ENCODE measurements at places on chromosomes 1 and 21.

DNA sequence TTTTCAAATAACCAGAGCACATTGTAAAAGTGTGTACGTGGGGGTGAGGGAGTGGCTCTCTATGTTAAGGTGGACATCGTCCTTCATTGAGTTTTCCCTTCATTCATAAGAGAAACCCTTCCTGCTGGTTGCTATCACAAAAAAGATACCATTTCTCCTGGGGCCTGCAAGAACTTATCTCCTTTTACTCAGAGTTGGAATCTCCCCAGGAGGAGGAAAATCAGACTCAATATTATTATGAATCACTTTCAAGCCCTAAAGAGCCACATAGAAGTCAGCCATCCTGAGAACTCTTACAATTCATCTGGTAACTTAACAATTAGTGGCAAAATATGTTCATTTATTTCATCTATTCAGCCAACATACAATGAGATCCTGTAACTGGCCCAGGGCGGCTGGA is 27.1 kb upstream of the TGFBR3 start:
- no peak for DNase-seq

DNA sequence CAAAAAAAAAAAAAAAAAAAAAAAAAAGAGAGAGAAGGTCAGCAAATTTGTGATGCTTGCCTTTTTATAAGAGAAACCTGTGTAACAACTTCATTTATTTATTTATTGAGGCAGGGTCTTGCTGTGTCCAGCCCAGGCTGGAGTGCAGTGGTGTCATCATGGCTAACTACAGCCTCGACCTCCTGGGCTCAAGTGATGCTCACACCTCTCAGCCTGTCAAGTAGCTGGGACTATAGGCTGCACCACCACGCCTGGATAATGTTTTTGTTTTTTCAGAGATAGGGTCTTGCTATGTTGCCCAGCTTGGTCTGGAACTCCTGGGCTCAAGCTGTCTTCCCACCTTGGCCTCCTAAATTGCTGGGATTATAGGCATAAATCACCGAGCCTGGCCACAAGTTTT is 42.4 kb downstream of the DHCR24 start:
- DNase-seq = no peak

GRCh38 chr1:45394342-45394741 is 54.1 kb upstream of the MUTYH start:
- DNase-seq = no peak

DNA sequence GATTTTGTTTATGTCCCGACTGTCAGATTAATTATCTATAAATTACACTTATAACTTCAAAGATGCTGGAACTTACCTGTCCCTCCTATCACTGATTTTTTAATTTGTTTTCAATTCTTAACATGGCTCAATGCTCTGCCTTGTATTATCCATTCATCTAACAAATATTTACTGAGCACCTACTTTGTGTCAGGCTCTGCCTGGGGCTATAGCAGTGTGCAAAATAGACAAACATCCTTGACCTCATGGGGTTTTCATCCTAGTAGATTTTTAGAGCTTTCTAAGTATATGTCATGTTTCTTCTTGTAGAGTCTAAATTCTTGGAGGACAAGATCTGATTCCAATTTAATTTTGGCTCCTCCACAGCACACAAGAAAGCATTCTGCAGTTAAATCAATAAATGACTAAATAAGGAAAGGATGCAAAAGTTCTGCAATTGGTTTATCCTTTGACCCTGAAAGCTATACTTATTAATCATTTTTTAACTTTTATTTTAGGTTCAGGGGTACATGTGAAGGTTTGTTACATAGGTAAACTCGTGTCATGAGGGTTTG is 10.8 kb upstream of the SMYD2 start:
- no peak for DNase-seq

DNA sequence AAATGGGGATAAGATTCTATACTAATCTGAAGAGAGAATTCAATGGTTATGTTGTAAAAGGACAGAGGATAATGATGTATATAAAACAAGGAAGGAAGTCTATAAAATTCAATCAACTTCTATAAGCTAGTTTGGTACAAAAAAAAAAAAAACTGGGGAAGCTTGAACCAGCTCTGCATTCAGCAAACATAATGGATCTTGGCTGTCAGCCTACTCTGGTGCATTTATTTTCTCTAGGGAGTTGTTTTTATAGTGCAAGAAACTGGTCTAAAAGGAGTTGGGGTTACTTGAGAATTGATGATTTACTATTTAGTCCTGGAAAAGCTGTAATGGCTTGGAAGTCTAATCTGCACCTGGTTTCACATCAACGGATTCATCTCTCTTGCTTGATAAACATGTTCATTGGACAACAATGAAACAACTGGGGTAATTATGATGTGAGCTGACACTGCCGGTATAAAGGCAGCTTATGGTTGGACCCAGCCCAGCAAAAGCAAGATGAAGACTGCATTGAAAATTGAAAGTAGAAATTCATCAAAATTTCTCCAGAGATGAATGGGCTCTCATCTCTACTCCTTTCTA is 199.4 kb upstream of the NRIP1 start:
- no peak for DNase-seq

- no peak for DNase-seq
Measured at GRCh38 chr1:226584164-226584563, 35.6 kb downstream of the STUM start.

DNA sequence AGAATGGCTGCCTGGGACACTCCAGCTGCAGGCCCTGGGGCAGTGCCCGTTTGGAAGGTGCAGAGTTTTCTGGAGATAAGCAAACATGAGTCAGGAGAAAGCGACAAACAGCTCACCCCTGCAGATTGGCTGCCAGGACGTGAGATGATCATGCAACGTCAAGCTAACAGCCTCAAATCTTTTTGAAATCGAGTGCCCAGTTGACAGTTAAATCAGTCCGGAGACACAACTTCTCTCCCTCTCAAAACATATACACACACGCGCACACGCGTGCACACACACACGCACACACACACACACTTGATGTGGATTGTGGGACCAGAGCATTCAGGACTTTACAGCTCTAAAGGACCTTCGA is 49.4 kb downstream of the TENT5C start:
- peak; percentile 6 for DNase-seq

DNA sequence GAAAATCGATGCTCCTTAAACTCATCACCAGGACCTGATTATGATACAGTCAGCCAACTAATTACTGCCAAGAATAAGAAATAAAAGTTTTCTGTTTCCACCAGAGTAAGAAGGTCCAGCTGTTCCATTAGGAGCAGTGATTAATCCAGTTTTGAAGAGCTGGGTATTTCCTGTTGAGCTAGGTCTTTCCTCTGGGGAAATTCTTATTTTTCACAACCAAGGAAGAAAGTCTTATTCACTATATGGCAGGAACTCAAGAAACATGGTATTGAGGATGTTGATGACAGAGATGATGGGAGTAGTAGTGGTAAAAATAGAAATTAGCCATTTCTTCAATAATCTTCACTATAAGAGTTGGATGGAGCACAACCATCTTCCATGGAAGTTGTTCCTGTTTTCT is 374.6 kb upstream of the RUNX1 start:
- DNase-seq = no peak

- no peak for DNase-seq
Measured at GRCh38 chr1:11475748-11476147, 3.2 kb upstream of the DISP3 start.

DNA sequence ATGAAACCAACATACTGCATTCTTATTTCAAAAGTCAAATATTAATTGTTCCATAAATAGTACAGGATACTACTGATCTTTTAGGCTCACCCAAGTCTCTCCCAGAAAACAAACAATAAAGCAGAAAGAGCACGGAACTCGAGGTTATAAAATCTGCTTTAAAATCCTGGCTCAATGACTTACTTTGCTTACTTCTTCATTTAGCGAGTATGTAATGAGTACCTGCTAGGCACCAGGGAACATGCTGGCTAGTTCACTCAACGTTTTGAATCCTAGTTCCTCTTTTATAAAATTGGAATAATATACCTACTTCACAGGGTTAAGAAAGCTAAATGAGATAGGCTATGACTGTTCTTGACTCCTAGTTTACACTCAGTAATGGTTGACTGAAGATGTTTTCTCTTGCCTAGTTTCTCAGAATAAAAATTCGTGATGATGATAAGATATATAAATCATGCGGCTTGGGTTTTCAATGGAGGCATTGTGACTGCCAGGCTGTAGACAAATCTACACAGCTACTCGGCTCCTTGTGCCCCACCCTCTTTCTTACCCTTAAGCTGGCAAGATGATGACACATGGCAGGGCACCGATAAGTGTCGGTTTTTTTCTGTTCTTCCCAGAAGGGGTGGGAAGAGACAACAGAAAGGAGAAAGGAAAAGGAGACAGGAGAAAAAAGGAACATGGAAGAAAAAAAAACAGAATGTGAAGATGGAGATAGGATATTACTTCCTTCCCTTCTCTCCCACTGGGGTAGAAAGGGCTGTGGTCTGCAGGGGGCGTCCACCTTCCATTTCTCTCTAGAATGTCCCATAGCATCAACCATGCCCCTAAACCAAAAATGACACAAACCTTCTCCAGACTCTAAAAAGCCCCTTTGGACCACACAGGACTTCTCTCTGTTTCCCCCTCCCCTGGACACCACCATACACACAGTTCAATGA is 507.1 kb downstream of the SMYD3 start:
- no peak for DNase-seq
